ENCODE measurements at places on chromosomes 7 and 10.
A peak's percentile ranks its signal among the peaks of the same experiment; 100 is the strongest.

DNA sequence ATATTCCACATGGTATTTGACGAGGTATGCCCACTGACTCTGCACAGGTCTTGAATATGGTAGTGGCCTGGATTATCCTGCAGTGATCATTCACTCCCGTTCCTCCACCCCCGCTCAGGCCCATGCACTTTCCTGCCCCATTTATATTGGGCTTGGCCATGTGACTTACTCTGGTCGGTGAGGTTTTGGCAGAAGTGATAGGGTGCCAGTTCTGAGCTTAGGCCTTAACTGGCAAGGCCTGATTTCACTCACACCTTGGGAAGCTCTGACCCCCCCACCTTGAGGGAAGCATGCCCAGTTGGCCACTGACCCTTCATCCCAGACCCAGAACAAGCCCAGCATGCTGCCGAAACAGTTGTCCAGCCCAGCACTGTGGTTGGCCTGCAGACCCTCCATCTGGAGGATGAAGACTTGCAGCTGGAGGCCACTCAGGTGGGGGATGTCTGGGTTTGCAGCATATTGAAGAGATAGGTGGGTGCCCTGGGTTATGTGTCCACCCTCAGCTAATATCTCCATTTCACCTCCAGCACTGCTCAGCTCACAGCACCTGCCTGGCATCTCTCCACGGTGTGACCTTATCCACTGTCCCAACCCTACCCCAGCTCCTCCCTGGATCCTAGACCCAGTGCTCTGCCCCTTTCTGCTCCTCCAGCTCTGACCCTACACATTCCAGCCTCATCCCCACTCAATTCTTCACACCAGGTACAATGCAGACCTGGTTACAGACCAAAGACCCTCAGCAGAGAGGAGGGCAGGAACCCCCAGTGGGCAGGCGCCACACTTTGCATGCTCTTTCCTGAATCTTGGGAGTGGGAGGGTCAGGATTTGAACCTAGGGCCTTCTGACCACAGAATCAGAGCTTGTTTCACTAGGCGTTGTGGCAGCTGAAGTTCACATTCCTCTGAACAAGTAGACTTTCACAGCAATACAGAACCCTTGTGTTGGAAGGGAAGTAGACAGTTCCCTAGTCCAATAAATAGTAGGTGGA, 138.1 kb upstream of the CHST15 start:
- peak; percentile 81 for DNase-seq

DNA sequence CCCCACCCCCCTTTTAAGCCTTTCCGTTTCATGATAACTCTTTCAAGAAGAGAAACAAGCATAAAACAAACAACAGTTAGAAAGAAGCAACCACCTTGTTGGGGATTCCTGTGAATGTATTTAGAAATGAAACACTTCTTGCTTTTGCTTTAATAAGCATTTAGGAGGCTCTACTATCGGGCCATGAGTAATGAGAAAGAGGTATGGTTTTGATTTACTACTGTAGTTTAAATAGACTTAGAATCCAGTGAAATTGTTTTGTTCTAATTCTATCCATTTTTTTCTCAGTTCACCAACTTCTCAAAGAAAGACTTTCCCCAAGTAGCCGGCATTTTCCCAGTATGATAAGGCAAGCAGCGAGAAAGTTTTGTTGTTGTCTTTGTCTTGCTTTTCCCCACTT, 168.7 kb upstream of the HABP2 start:
- no peak for DNase-seq

DNA sequence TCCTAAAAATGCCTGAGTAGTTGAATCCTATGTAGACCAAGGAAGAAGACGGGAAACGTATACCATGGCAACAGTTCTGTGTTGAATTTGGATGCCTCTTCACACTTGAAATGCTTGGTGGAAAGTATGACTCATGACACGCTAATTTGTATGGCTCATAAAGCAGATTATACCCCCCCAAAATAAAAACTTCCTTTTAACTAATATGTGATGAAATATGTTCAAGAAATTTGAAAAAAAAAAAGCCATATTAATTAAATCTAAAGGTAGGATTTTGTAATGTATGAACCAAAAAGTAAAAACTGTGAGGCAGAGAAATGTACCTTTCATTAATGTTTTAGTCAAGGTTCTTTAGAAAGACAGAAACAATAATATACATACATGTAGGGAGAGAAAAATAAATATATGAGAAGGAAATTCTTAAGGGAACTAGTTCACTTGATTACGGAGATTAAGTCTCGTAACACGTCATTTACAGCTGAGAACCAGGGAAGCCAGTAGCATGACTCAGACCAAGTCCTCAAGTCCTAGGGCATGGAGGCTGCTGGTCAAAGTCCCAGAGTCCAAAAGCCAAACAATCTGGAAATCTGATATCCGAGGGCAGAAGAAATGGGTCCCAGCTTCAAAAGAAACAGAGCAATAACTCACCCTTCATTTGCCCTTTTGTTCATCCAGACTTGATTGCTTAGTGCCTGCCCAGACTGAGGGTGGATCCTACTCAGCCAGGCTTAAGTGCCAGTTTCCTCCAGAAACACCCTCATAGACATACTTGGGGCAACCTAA, 485.1 kb downstream of the SEMA3D start:
- no peak for DNase-seq

- DNase-seq = no peak
Measured at GRCh38 chr7:151707757-151708156, 169.2 kb downstream of the PRKAG2 start.

DNA sequence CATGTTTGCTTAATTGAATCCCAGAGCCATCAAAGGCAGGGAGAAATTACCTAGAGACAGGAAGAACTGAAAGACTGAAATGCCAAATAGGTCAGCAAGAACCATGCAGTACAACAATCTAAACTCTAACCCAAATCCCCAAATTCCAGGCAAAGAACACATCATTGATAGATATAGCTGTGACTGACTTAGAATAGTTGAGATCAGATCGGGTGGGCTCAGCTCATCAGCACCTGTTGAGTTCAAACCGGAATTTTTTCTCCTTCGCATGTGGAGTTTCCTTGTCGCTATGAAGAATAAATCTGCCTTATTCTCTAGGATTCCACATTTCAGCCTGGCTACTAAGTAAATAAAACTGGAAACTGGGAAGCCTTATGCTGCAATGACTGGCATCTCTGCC, 1.4 kb downstream of the ANKMY2 start:
- no peak for DNase-seq

DNA sequence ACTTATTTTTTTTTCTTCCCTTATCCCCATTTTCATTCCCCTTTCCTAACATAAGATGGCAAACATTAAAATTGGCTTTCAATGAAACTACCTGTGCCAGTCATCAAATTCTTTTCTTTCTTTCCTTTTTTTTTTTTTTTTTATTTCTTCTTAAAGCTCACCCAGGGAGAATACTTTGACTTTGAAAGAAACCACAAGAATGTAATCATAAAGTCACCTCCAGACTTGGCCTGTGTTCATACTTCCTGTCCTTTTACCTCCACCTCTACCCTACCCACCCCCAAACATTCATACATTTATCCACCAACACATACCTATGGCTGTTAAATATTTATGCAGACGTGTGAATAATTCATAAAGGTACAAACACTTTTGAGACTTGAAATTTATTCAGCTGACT, 254.6 kb downstream of the SLC25A13 start:
- DNase-seq = no peak

Data from CD4-positive, alpha-beta memory T cell (primary cell).